Left renal pelvis (tissue), 4 donors: ENCODE measurements at places on chromosomes 2 and 18.

DNA sequence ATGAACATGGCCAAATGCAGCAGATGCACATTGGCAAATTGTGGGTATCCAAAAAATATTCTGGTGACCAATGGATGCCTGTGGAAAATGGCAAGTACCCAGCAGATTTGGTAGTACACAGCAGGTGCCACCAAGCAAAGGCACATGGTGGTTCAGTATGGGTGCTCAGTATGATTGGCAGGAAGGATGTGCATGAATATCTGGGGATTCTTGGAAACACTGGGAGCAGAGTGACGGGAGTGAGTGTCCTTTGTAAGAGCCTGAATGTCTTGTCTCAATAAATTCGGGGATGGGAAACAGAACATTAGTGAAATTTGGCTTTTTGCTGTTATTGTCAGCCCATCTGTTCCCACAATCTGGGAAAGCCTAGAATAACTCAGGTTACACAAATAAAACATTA lies 36.8 kb upstream of the ACADL start:
- DNase-seq = no peak

DNA sequence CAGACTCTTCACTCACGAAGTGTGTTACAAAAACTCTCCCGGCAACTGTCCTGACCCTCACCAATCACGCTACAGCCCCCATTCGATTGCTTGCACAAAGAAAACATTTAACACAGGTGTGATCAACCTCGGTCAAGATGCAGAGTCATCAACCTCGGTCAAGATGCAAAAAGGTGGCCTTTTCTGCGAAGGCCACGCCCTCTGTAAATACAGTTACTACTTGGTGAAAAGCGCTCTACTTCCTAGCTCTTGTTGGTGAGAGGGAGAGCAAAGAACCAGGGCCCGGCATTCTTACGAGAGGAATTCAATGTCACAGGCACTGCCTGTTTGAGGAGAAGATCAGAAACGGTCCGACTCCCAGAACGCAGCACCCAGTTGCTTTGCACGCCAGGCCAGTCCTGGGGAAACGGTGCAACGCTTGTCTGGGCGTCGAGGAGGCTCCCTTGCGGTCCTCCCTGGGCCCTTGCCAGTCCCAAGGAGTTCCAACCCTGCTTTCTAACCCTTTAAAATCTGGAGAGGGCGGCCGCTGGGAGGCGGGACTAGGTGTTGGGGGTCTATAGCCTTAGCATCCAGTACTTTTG lies 1.9 kb downstream of the PIEZO2 start:
- DNase-seq = no peak

- DNase-seq = no peak
These were observed 59.4 kb upstream of the MSTN start for GRCh38 chr2:190121971-190122370.

DNA sequence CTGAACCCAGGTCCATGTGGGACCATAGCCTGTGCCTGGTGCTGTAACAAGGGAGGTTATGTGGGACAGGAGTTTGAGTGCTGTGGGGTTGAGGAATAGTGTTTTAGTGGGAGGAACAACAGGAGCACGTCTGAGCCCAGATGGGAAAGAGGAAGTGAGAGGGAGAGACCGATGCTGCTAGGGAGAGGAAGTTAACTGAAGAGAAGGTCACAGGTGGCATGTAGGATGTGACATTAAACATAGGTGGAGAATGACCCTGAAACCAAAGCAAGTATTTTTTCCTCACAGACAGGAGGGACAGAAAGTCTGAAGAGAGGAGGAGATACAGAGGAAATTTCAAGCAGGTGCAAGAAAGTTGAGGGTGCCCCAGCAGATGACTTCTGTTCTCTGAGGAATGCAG lies 87.8 kb downstream of the ACOXL start:
- DNase-seq = no peak

GRCh38 chr2:208280933-208281332 lies 14.9 kb downstream of the PIKFYVE start:
- no peak for DNase-seq

GRCh38 chr2:32506446-32506845 lies 121.4 kb upstream of the TTC27 start:
- no peak for DNase-seq

- no peak for DNase-seq
These were observed 781.9 kb downstream of the GALR1 start for GRCh38 chr18:78031589-78031988.

DNA sequence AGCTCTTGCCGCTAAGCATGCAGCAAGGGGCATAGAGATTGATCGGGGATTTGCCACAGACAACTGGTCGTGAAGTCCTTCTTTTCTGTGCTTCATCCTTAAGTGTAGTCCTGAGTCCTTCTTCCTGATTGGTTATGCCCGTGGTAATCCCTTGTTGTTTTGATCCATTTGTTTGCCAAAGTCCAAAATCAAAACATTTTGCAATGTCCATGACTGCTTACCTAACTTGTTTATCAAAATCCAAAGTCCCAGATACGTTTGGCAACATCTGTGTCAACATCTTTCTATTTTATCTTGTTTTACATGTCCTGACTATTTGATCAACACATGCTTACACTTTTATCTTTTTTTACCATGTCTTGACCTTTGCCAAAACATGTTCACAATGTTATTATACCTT lies 229.0 kb upstream of the ZNF804A start:
- DNase-seq = no peak

DNA sequence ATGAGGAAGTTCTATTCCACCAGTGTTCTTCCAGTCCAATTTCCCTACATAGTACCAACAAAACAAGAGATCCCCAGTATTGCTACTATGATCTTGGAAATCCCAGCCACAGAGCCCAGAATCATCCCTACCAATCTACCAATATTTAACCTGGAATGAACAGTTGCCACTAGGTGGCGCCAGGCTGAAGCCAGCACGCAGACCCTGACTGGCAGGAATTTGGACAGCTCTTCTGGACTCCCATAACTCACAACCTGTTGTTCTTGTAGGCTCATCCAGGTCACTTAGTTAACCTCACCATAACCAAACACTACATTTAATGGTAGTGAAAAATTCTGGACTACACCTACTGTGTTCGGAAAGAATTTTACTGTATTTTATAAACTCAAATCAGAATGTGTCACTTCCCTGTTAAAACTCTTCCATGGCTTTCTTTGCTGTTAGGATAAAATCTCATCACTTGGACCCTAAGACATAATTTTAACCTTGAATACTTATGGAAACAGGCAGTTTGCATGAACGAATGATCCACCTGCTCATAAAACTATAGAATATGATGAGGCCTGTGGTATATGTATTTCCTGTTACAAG lies 59.8 kb upstream of the SLC38A11 start:
- DNase-seq = peak; percentile 34

- no peak for DNase-seq
These were observed 74.6 kb downstream of the CD8B2 start for GRCh38 chr2:106561803-106562202.

GRCh38 chr18:27785815-27786471 lies 391.0 kb downstream of the CDH2 start:
- no peak for DNase-seq

DNA sequence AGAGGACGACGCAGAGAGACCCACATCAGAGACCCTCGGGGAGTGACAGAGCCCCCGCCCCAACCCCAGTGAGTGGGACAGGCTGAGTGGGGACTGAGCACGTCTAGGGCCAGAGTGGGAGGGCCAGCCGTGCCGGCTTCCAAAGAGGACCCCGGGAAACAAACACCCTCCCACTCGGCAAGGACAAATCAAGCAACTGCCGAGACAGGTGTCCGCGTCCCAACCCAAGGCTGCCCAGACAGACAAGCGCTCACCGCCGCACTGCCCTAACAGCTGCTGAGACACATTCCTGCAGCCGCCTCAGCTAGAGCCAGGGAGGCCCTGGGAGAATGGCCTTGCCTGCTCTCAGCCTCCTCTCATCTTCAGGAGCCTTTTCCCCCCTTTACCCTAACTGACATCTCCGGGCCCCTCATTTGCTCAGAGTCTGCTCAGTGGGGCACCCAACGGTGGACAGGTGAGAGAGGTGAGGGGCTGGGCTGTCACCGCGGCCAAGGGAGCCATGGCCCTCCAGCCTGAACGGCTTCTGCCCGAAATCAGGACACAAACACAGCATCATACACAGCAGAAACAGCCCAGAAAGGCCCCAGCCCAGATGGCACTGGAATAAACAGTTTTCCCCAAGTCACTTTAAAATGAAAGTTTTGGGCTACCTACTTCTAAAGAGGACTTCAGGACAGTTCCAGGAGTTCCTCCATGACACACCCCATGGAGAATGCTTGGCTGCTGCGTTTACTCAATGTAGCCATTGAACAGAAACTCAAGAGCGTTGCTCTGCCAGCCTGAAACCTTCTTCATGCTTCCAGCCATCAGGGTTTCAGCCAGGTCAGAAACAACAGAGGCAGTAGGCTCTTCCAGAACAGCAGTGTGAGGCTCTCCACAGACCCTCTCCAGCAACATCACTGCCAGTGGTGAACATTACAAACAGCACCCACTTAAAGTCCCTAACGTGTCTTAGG lies 23.6 kb downstream of the SLC66A2 start:
- no peak for DNase-seq

DNA sequence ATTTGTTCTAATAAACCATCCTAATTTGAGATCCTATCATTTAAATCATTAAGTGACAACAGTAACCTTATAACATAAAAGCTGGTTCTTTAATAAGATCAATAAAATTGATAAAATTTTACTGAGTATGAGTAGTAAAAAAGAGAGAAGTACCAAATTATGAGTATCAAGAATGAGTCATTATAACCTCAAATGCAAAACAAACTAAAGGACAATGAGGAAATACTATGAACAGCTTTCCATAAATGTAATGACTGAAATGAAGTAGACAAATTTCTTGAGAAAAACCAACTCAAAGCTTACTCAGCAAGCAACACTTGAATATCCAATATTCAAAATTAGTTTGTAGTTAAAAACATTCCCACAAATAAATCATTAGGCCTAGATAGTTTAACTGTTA lies 433.0 kb downstream of the ZEB2 start:
- DNase-seq = no peak
